ENCODE measurements at places on chromosomes 3 and 15.

- DNase-seq, result no peak
These were observed 1.2 kb upstream of the SOX14 start for GRCh38 chr3:137762674-137763593.

DNA sequence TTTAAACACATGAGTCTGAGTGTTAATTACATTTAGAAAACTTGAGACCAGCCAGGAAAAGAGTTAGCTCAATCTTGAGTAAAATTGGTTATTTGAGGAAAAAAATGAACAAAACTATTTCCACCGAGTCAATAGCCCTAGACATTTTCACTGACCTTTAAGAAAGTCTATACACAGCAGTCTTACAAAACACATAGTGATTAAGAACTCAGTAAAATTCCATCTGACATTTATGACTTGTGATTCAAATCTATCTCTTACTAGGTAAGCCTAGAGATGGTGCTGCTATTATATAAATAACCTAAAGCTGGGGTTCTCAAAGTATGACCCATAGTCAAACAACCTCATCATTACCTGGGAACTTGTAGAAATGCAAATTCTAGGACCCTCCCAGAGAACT, 109.1 kb upstream of the COL8A1 start:
- DNase-seq, result no peak

DNA sequence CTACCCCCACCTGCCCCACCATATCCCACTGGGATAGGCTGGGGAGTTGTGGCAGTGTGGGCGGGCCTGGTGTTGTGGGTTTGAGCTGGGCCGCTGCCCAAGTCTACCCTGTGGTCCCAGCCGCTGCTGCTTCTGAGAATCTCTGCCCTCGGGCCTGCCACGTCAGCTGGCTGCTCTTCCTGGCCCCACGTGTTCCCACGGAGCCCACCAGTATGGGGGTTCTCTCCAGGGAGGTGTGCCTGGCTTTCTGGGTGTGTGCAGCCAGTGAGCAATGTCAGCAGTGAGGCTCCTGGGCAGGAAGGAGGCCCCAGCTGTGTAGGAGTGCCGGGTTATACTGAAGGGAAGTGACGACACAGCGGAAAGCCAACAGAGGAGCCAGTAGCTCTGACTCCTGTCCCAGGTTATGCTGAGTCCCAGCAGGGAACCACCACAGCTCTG, 10.5 kb downstream of the GNAI2 start:
- no peak for DNase-seq

DNA sequence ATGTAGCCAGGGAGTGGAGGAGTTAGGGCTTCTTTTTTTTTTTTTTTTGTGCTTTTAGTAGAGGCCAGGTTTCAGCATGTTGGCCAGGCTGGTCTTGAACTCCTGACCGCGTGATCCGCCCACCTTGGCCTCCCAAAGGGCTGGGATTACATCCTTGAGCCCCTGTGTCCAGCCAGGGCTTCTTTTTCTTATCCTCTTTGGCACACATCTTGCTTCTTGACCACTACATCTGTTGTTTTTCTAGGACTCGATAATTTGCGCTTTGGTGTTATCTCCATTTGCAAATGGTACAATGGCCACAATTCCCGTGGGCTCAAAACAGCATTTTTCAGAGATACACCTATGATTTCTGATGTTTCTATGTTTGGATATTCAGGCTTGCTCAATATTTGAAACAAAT, 4.2 kb downstream of the SKIL start:
- DNase-seq, result no peak

- no peak for DNase-seq
These were observed 3.7 kb upstream of the MYL3 start for GRCh38 chr3:46866720-46867549.

DNA sequence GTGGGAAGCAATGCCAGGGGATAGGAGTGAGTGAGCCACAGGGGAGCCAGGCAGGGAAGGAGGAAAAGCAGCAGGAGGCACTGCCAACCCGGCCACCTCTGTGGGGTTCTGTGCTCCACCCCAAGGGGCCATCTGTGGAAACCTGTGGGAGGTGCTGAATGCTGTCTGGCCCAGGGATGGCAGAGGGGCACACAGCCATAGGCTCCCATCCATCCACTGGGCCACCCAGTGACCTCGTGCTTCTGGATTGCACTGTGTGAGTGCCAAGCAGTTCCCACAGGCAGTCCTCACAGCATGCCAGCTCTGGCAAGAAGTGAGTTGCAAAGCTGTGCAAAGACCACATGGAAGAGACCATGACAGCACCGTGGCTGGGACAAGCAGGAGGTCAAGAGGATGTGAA, 27.5 kb downstream of the DNAJB8 start:
- DNase-seq, result no peak

DNA sequence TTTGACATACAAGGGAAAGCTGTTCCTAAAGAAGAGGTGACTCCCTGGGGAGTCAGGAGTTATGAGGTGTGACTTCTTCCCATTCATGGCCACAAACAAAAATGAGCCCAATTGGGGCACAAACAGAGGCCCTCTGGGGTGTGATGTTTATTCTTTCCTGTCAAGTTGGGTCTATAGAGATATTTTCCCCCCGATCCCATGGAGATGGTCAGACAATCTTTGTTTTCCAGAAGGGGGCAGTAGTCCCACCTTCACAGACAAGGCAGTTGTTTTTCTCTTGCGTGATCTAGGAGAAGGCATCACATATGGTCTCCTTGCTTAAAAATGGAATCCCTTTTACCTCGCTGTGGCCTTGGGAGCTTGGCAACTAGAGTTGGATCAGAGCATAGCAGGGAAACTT, 110.3 kb downstream of the MFSD1 start:
- DNase-seq, result no peak

- no peak for DNase-seq
These were observed 123.6 kb downstream of the KLHL25 start for GRCh38 chr15:85671156-85671555.

GRCh38 chr3:28667646-28668621, 319.3 kb upstream of the AZI2 start:
- no peak for DNase-seq

DNA sequence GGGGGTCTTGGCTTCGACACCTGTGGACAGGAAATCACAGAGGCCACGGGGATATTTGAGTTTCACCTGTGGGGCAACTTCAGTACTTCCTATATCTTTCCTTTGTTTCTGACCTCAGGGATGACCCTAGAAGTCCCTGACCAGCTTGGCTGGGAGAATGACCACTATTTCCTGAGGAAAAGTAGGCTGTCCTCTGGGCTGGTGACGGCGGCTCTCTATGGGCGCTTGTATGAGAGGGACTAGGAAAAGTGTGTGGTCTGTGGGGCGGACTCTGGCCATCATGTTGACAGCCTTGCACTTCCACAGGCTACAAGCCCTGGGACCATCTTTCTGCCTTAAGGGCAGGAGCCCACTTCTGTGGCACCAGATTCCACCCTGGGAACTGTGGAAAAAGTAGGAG, 43.7 kb downstream of the BTD start:
- no peak for DNase-seq

GRCh38 chr3:186025161-186025560, 83.7 kb downstream of the ETV5 start:
- DNase-seq, result no peak

DNA sequence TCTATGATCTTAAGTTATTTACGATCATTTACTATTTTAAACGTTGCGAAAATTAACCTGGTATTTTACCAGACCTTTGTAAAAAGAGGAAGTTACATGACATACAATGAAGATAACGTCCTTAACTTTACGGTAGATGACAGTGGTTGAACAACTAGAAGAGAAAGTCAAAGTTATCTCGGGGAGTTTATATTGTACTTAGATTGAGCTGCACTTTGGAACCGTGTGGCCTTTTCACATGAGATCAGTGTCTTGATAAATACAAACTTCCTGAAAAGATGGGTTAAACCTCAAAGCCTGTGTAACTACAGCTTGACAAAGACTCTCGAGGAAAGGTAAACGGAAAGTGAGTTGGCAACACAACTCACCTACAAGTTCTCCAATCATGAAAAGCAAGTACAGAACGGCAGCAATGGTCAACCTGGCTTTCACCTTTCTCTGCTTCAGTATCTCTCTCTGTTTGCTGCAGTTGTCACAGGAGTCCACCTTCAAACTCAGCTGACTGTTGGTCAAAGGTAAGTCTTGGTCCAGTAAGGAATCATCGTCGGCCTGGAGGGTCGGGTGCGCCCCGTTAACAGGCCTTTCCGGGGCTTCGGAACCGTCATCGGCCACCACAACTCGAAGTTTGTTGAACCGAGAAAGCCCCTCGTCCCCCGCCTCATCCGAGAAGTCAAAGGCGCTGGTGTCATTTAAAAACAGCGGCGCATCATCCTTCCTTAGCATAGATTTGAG, 793 bp downstream of the SLC30A4 start:
- DNase-seq, result no peak

GRCh38 chr15:59232476-59232875, 25.8 kb downstream of the LDHAL6B start:
- DNase-seq, result no peak

GRCh38 chr3:52279596-52279995, 1.1 kb upstream of the WDR82 start:
- DNase-seq, result no peak

DNA sequence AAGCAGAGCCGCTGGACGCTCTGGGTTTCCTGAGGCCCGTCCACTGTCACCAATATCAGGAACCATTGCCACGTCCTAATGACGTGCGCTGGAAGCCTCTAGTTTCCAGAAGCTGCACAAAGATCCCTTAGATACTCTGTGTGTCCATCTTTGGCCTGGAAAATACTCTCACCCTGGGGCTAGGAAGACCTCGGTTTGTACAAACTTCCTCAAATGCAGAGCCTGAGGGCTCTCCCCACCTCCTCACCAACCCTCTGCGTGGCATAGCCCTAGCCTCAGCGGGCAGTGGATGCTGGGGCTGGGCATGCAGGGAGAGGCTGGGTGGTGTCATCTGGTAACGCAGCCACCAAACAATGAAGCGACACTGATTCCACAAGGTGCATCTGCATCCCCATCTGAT, 3.3 kb downstream of the RHO start:
- no peak for DNase-seq

DNA sequence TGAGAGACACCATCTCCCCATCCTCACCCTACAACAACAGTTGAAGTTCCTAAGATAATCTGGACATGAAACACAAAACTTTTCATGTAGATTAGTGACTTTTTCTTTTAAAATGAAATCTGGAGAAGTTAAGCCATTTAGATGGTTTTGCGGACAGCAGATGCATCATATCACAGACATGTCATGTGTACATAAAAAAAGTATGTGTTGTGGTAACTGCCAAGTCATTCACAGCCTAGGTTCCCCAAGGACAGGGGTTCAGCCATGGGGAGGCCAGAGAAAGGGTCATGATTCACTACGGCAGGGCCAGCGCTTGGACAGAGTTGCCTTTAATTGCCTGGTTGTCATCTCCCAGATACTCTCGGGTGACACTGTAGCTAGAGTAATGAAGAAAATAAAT, 163.2 kb downstream of the PDZRN3 start:
- no peak for DNase-seq

- no peak for DNase-seq
These were observed 17.5 kb downstream of the HDC start for GRCh38 chr15:50247819-50248655.

GRCh38 chr3:165206454-165207266, 10.5 kb upstream of the SLITRK3 start:
- DNase-seq, result peak; percentile 52

- no peak for DNase-seq
These were observed 234.8 kb upstream of the TRIM42 start for GRCh38 chr3:140443073-140443472.

GRCh38 chr3:149547954-149548668, 73.6 kb downstream of the TM4SF4 start:
- DNase-seq, result no peak

DNA sequence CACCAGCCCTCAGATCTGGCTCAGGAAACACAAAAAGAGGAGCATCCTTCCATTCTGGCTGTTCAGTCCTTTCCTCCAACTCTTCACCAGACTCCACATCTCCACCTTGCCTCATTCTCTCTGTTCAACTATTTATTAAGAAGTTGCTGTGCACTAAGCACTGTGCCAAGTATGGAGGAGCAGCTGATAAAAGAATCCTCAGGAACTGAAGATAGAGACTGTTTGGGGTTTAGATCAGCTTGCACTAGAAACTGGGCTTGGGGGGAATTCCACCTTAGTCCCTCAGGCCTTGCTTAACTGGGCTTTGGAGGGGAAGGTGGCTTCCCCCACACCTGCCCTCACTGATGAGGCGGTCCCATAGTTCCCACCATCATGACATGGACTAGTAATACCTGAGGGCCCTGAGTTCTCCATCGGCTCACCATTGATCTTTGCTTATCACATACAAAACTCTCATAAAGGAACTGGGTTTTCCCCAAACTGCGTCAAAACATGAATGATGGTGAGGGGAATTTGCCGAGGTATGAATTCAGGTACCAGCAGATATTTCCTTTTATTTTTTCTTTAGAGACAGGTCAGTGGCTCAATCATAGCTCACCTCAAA, 1.7 kb upstream of the CCR8 start:
- no peak for DNase-seq

DNA sequence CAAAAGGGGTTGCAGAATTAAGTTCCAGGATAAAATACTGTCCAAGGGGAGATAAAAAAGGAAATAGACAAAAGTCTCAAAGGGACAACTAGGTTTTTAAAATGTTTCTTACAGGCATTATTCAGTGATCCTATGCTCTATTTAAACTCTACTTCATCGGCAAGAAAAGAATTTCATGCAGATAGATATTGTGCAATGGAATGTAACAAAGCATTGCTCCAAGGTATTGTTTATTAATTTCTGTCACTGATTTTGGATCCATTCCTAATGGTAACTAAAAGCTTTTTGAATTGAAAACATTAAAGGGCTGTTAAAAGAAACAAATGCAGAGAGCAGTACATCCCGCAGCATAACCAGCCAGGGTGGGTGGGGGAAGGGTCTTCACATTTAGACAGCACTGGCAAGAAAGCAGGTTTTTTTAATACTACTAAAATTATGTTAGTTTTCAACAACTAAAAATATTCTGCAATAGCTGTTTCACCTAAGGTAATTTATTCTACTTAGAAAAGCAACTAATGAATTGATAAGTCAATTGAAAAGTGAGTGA, 82.9 kb downstream of the THBS1 start:
- no peak for DNase-seq

GRCh38 chr3:147410116-147410525, 956 bp downstream of the ZIC1 start:
- DNase-seq, result no peak

- DNase-seq, result no peak
These were observed 14.4 kb upstream of the KY start for GRCh38 chr3:134665243-134665642.

DNA sequence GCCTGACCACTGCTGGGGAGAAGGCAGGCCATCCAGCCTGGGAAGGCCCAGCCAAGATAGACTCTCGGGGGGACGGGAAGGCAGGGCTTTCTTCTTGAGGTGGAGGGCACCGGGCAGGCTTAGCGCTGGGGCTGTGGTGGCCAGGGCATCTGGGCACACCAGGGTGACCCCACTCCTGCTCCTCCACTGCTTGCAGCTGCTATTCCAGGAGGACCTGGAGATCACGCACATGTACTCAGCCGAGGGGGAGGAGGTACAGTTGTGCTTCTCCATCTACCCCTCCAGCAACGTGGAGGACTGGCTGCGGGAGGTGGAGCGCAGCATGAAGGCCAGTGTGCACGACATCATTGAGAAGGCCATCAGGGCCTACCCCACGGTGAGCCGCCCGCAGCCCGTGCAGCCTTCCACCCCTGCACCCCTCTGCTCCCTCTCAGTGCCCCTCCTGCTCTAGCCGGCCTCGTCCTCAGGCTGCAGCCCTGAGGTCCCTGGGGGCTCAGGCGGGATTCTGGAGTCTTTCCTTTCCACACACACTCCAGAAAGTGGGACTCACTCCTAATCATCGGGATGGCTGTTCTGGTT, 42.3 kb downstream of the DNAH1 start:
- DNase-seq, result no peak

Data from forelimb muscle (tissue), 1 donor.